Myocyte (in vitro differentiated cells): ENCODE measurements at places on chromosomes 16 and 17.
A peak's percentile ranks its signal among the peaks of the same experiment; 100 is the strongest.

- DNase-seq, result peak; percentile 34
Measured at GRCh38 chr17:69501591-69502468, 87.3 kb downstream of the MAP2K6 start.

DNA sequence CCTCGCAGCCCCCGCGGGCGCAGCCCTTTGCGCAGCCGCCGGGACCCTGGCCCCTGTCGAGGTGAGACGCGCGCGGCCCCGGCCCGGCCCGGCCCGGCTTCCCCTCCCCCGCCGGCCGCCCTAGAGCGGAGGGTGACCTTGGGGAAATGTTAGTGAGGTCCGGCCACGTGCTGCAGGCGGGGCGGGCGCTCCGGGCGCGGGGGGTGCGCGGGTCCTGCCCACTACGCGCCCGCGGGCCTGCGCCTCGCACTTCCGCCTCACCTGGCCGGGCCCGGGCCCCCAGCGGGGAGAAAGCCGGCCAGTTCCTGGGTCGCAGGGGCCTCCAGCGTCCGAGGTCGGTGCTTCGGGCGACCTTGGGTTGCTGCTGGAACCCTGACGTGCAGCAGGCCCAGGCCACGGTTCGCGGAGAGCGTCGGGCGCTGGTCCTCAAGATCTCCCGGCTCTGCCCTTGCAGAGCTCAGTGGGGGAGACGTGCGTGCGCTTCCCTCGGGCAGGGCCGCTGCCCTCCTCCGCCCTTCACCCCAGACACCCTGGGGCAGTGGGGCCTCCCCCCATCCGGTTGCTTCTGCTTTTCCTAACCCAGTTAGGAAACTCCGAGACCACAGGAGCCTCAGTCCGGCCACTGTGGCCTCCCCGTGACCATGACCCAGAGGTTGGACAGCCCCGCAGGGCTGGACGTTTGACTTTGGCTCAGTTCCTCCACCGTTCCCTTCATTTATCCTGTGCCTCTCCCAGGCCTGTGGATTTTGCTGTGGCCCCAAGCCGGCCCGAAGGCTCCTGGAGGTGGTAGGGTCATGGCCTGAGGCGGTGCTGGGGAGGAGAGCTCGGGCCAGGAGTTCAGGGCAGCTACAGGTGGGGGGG is 791 bp downstream of the MCRIP2 start:
- DNase-seq, result peak; percentile 17

DNA sequence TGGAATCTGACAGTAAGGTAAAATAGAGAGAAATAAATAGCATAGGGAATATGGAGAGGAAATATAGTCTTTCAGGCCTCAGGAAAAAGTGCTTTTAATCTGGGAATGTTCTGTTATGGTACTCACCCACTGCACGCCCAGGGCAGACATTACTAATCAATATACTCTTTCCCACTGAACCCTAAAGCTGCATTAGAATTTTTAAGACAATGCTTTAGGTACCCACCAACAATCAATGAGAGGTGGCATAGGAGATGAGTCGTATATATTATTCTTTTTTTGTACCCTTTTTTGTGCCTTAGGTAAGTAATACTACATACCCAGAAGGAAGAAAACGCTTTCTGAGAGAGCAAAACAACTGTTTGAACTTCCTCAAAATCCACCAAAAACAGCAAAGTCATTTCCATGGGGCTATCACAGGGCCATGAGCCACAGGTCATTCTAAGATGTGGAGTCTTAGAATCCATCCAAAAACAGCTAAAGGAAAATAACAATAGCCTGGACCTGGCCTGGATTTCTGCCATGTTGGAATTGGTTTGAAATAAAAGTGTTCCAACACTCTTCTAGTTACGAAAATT is 542.1 kb downstream of the XYLT1 start:
- DNase-seq, result no peak

- DNase-seq, result no peak
Measured at GRCh38 chr16:27773344-27773743, 223.4 kb downstream of the KATNIP start.

DNA sequence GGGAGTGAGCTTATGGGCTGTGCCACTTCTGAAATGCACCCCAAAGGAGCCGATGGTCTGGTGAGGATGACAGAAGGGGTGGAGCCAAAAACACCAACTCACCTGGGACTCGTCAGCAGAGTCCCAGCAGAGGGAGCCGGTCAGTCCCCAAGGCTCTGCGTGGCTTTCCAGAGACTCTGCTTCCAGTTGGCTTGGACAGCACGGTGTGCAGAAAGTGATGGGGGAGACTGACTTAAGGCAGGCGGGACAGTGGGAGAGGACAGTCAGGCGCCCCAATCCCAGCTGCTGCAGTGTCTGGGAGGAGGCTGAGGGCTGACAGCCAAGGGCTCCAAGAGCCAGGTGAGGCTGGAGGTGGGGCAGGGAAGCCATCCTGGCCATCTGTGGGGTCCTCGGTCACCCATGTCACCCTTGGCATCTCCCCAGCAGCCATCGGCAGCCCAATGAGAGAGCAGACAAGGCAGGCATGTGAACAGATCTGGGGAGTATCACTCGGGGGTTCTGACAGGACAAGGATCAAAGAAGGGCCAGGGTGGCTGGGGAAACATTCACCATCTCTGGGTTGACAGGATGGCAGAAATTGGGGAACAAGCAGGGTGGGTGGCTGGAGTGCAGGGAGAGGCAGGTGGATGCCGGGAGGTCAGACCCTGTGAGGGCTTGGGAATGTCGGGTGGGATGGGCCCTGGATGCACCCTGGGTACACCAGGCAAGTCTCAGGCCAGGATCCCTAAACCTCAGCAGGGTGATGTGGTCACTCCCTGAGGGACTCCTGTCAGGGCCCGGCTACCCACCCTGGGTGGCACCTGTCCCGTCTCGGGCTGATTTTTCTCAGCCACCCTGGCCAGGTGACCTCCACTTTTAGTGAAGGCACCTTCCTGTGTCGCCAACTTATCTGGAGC is 8.9 kb upstream of the KRTAP17-1 start:
- no peak for DNase-seq

DNA sequence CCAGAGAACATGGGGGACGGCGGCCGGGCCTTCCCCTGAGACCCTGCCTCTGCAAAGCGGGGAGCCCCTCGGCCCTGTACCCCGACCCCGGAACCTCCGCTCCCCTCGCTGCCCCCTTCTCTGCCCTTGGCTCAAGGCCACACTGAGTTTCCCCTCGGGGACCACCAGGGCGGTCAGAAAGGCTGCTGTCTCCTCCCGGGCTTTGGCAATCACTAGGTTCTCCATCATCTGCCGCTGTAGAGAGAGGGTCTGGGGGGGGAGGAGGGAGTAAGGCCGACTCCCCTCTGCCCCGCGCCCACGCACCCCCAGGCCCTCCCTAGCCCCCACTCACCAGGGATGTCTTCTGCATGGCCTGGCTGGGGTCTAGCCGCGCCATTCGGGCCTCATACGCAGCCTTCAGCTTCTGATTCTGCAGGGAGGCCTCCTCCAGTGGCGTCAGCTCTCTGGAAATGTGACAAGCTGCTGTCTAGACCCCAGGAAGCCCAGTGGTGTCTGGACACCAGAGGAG is 8.4 kb downstream of the VPS9D1 start:
- no peak for DNase-seq

- DNase-seq, result no peak
Measured at GRCh38 chr16:73154063-73154870, 106.3 kb upstream of the ZFHX3 start.

DNA sequence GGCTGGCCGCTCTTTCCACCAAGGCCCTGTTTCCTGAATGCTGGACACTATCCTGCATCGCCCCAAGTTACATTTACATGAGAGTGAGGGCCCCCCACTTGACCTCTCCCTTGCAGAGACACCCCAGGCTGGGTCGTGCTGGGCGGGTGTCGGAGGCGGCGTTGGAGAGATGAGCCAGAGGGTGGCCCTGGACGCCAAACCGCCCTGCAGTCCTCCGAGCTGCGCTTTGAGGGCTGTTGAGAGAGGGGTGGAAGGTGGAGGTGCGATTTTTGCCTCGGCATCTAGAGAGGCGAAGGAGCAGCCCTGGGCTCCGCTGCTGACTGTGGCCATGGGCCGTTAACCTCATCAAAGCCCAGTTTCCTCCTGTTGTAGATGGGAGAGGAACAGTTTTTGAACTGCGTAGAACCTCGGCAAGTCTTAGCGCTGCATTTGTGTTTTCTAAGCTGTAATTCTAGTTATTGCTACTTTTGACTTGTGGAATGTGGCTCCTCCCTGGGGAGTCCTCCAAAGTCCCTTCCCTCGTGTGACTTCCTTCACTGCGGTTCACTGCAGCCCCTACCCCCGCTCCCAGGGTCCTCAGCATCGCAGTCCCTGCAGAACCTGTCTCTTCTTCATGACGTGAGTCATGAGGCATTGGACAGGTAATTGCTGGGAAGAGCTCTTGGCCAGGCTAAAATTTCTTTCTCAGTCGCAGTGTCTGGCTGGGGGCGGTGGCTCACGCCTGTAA is 986 bp upstream of the ELOB start:
- DNase-seq, result no peak

GRCh38 chr17:8056232-8056975 is 17.5 kb downstream of the ALOX15B start:
- peak; percentile 70 for DNase-seq

DNA sequence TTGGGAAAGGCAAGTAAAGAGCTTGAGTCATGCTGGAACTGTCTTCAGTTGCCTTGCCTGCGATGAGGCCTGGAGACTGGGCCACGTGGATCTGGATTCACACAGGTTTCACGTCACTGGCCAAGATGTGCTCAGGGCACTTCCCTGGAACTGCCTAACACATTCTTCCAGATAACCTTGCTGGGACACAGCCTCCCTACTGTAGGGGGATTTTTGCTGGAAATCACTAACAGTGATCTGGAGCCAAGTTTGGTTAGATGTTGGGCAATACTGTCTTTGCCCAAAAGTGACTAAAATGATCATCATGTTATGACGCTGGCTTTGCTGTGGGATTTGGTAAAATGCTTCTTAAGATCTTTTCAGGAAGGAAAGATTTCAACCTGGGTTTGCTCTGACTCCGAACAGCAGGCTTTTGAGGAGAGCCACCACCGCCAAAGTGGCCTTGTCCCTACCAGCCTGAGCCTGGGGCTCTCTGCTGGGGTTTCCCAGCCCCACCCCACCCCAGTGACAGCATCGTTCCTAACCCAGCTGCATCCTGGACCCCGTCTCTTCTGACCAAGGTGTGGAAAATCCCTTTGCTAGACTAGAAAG is 14.7 kb downstream of the C1QTNF1 start:
- peak; percentile 44 for DNase-seq

DNA sequence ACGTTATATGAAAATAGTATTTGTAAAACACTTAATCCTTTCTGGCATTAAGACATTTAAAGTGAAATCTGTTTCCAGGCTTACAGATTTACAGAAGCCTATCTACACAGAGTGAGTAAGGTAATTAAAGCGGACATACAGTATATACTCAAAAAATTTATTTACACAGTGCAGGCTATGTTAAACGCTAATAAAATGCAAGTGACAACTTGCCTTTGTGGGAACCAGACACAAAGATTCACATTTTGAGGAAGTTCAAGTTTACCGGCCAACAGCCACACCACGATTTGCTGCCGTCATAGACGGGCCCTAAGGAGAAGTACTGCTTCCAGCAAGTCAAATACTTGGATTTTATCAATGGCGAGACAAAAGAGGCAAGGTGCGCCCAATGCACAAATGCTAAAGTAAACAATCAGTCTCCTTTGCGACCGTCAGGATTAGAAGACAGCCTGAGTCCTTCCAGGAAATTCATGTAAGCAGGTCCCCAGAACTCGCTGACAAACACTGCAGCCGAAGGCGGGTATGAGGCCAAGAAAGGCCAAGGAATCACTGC is 801 bp downstream of the VPS35 start:
- DNase-seq, result no peak

DNA sequence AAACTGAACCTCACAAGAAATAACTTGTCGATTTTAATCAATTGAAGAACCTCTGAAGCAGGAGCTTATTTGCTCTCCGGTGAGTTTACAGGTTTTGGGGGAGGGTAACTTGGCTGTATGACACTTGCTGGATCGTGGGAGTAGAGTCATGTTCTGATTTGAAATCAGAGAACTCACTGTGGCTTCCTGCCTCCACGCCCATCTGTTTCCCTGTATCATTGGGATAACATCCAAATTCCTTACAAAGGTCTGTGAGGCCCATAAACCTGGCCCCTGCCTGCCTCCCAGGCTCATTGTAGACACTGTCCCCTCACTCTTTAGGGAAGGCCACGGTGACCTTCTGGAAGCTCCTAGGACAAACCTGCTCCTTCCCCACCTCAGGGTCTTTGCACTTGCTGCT is 48.3 kb downstream of the C17orf67 start:
- peak; percentile 65 for DNase-seq

DNA sequence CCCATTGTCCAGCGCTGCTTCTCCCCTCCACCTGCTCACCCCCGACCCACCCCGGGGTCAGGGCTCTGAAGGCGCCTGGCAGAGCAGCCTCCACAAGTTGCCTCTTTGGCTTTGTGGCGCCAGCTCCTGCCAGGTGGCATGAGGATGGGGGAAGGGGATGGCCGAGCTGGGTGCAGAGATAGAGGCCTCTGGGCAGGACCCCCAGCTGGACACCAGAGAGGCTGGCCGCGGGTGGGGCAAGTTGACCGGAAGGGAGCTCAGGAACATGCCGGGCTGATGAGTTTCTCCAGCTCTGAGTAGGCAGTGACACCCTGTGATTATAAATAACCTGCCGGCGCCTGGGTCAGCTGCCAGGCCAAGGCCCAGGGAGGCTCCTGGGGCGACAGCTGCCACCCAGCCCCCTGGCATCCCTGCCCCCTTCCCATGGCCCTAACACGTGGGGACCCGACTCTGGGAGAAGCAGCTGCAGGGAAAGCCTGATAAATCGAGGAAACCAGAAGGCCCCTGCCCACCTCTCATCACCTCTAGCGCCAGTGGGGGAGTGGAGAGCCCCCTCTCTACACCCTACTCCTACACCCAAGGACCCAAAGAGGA is 729 bp downstream of the P2RX5 start:
- peak; percentile 98 for DNase-seq
